ENCODE measurements at places on chromosomes 2 and 18. TPM values are rescaled to one million over a fixed set of nuclear protein-coding genes. Genes with fewer than 3 reads are reported as not detected.

The RNU2-63P gene
- not detected for total RNA-seq

The PROM2 gene
- 1.0 TPM for total RNA-seq

The MAPRE3 gene
- 9.7 TPM for total RNA-seq

The SLC38A11 gene
- not detected for total RNA-seq

The MC2R gene
- not detected for total RNA-seq

The KRTCAP3 gene
- total RNA-seq = not detected

The C2orf66 gene
- not detected for total RNA-seq

The DYSF gene
- total RNA-seq = 4.3 TPM

The WIPF1 gene
- 16.7 TPM for total RNA-seq

Data from epithelial cell of alveolus of lung (primary cell).